Trophoblast cell (in vitro differentiated cells and primary cell): ENCODE measurements at places on chromosomes 7 and 10.

GRCh38 chr7:22715969-22716368 is 11.0 kb upstream of the IL6 start:
- no peak for DNase-seq

DNA sequence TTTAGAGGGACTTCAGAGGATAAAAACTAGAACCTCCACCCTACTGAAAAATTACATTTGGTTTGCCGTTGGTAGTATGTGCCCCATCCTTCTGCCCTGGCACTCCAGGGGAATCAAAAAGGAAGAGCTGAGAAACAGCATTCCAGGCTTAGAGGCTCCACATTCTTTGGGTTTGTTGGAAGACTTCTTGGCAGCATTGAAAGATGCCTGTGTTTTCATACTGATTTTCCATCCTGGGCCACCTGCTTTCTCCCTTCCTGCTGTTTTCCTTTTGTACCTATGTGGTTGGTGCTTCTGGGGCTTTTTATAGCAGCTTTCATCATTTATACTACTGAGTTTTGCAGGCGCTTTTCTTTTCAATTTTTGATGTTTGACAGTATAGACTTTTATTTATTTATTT is 61.7 kb downstream of the AUTS2 start:
- DNase-seq = no peak

DNA sequence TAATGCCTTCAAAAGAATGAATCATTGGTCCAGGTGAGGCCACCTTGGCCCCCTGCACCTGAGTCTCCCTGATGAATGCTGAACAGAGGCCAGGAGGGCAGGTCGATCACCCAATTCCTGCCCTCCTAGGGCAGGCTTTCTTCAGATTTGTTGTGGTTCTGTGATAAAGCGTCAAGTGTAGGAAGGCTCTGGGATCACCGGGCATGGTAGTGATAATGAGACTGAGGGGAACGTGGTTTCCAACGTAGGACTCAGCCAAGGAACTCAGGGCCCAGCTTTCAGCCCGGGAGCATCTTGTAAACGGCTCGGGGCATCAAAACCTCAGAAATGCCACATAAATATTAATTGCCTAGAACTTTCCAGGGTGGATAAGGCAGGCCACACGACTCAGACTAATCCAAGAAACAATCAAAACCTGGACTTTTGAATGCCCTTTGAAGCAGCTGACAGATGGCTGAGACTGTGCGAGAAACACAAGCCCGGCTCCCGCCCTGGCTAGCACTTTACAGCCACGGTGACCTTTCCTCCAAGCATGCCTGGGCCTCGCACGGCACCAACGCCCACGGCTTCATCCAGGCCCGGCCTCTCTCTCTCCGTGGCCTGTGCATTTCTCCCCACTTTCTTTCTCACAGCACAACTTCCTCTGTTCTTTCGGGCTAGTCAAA is 239.3 kb upstream of the GRB10 start:
- DNase-seq = no peak

- no peak for DNase-seq
Observed at GRCh38 chr7:106887421-106887820, 22.3 kb downstream of the PIK3CG start.

DNA sequence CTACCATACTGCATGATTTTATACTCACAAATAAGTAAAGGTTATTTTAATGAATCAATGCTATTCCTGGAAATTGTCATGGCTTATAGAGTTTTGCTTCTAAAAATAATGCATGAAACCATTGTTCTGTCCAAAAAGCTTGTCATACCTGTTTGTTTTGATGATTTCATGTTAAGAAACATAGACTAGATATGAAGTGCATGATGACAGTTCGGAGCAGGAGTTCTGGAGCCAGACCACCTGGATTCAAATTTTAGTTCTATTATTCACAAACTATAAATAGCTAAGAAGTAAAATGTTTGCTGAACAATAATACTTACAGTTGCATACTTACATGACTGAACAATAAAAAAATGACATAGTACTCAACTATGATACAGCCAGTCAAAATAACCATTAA is 107.0 kb upstream of the AKR1E2 start:
- DNase-seq = no peak

DNA sequence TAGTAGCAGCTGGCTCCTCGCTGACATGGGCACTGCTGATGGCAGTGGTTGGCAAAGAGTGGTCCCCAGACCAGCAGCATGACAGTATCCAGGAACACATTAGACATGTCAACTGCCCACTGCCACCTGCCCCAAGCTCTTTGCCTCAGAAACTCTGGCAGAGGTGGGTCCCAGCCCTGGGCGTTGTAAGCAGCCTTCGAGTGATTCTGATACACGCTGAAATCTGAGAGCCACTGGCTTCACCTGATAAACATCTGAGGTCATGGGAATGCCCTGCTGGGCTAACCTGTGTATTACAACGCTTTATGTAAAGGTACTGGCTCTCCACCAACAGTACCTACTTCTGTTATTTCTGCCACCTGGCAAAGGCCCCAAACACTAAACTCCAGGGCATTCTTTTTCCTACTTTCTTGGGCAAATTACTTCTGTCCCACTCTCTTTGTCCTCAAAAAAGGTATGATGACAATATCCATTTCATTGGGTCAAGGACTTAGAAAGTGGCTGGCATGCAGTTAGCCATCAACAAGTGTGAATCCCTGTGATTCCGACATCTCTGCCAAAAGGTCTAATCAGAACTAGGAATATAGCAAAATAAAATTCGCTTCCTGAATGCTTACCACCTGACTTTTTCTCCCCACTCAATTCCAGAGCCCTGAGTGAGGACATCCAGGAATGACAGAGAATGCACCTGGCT is 9.2 kb downstream of the SGMS1 start:
- peak; percentile 45 for DNase-seq

DNA sequence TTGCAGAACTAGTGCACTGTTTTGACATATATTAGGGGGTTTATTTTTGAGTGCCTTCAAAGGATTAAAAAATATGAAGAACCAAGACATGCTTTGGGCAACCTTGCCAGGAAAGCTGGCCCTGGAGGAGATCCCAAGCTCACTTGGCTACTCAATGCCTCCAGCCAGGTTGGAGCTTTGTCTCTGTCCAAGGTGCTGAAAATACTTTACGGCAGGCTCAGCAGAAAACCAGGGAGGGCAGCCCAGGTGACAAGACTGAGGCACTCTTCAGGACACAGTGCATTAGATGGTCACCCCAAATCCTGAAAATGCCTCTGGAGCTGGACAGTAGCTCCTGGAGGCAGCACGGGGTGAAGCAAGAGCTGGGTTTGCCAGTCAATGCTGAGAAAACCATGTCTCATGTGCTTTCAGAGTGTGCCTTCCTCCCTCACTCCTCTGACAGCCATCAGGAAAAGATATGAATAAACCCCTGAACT is 5.8 kb upstream of the KCNH2 start:
- DNase-seq = peak; percentile 77

DNA sequence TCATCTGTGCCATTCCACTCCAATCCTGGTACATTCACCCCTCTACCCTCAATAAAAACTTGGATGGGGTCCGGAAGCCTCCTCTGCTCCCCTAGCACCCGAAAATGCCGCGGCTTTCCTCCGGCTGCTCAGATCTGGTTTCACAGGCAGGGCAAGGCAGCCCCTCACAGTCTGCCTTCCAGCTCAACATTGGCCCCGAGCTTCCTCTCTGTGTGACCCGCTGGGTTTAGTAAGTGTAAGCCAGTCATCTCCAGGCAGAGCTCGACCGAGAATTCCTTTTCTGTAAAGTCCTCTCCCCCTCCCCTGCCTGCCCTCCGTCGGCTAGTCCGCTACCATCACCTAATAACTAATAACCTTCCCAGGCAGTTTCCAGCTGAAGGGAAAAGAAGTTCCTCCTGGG is 3.4 kb downstream of the INHBA start:
- DNase-seq = no peak

DNA sequence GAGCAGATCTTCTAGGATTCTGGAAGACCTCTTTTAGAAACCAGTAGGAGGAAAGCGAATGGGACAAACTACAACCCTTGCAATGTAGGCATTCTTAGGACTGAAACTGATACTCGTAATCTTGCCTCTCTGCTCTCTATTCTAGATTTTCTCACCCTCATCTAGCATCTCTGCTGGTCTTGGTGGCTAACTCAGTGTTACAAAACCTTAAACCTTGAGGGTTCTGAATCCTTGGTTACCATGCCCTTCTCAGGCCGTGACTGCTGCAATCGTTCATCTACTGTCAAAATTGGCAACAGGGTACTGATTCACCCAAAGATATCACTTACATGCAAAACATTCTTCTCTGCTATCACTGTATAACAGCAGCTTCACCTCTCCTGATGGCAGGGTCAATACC is 55.2 kb downstream of the SAMD9 start:
- no peak for DNase-seq

DNA sequence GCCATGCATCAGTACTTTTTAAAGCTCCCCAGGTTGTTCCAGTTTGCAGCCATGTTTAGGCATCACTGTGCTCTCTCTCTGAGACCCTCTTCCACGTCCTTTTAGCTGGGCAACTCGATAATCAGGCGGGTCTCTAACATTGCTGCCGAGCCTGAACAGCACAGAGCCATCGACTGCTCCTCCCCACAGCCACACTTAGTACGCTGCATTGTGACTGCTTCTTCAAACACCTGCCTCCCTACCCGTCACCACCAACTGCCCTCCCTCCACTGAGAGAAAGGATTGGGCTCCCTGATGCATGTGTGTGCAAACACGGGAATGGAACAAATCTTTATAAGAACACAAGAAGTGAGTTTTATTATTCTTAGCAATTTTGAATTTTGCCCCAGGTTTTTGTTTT is 11.4 kb upstream of the TACR2 start:
- no peak for DNase-seq

DNA sequence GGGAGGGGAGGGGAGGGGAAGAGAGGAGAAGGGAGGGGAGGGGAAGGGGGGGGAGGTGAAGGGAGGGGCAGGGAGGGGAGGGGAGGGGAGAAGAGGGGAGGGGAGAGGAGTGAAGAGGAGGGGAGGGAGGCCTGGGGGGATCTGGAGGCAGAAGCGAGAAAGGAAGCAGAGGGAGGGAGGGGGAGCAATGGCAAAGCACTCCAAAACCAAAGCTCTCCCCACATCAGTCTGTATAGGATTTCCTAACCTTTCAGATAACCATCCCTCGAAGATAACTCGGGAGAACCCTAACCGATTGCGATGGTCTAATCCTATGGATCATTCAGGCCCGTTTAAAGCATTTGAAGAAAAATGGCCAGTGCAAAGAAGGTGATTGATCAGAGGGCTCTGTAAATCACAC is 19.0 kb downstream of the EBF3 start:
- no peak for DNase-seq

DNA sequence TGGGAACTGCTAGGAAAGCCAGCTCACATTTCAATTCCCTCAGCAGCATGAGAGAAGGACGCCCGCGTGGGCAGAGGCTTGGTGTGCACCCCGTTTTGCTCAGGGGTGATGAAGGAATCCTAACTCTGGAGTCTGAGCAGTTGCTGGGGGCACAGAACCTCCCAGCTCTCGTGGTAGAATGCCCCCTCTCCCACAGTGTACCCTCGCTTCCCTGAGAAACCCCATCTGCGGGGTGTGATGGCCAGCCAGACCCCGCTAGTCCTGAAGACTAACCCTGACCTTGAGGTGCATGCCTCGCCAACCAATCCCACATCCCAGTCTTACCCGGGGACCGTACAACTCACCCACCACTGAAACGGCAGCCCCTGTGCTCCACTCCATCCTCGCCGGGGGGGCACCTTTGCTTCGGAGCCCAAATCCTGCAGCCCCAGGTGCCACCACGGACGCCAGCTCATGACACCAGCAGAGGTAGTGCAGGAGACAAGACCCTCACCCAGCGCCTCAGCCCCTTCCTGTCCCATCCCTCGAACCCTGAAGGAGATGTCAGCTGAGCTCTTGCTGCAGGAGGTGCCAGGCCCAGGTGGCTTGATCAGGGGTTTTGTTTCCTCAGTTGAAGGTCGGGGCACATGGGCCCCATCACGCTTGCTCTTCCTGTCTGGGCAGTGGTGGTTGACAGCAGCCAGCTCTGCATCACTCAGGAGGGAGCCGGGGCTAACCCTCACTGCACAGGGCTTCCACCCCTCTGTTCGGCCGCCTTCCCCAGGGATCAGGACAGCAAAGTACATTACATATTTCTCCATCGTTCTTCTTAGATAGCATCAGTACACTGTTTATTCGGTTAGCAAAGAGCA is 236.5 kb downstream of the MGMT start:
- no peak for DNase-seq

GRCh38 chr7:153581419-153581818 is 470.8 kb upstream of the DPP6 start:
- DNase-seq = no peak

DNA sequence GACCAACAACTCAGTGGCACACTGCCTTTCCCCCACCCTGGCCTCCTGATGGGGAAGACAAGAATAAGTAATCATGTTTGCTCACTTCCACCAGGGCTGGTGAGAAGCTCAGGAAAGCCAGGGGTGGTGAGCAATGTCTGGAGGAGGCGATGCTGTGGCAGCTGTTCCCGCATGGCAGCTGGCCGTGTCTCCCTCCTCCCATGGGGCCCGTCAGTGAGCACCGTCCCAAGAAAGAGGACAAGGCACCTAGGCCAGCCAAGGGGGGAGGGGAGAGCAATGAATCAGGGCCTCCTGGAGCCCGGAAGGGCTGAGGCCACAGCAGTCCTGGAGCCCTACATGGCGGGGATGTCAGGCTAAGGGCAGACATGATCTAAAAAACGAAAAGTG is 69.2 kb upstream of the INSIG1 start:
- peak; percentile 98 for DNase-seq

GRCh38 chr7:159167139-159167538 is 22.5 kb upstream of the VIPR2 start:
- DNase-seq = no peak

- DNase-seq = no peak
Observed at GRCh38 chr7:28954471-28954870, 3.7 kb downstream of the TRIL start.
